ENCODE measurements at places on chromosomes 7 and 10. TPM values are rescaled to one million over a fixed set of nuclear protein-coding genes. Genes with fewer than 3 reads are reported as not detected.

- H3K27ac ChIP-seq: no peak overlapping the region
- DNase-seq: no peak
- no peak overlapping the region for H3K4me3 ChIP-seq
- H3K36me3 ChIP-seq: no peaks in the 10 kb centered on the region
These were observed 1073.0 kb downstream of the XPNPEP1 start for GRCh38 chr10:108850138-108850854.

DNA sequence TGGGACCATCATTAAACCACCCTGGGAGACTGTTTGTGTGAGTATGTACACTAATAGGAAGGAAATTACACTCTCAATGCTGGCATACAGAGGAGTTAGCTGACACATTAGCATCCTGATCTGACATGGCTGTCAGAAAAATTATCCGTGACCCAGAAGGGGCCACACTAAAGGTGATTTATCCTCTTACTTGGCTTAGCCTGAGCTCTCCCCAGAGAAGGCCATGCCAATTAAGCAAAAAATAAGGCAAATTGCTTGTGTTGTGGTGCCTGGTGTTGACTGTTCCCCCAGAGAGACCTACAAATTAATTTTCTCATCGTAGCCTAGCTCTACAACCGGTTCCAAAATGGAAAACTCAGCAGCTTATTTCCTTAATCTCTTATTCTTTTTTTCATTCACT is 992.3 kb downstream of the KCNMA1 start:
- H3K4me1 ChIP-seq: no peaks in the 10 kb centered on the region
- no peak overlapping the region for H3K27ac ChIP-seq
- no peaks in the 10 kb centered on the region for H3K27me3 ChIP-seq
- no peaks in the 10 kb centered on the region for H3K36me3 ChIP-seq
- DNase-seq: no peak

GRCh38 chr10:49354593-49354992 is 41.3 kb downstream of the DRGX start:
- H3K4me1 ChIP-seq: no peaks in the 10 kb centered on the region
- DNase-seq: no peak
- H3K27me3 ChIP-seq: no peaks in the 10 kb centered on the region
- H3K36me3 ChIP-seq: no peaks in the 10 kb centered on the region

DNA sequence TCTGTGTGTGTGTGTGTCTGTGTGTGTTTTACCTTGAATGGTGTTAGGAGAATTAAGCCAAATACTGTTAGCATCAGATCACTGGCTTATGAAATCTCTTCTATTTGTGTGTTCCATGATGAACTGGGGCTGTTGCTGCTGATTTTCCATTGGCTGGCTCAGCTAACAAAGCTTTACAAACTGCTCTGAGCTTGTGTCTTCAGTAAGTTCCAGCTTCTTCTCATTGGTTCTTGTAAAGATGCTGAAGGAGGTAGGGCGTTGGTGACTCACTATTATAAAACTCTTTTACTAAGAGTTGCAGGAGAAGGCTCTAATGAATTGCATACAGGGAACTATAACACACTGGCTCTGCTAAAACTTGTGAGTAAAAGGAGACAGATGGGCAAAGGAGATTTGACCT is 136.4 kb upstream of the PRKCQ start:
- DNase-seq: no peak
- peaks cover 19% of the 10 kb centered on the region for H3K27me3 ChIP-seq
- no peaks in the 10 kb centered on the region for H3K36me3 ChIP-seq
- no peak overlapping the region for H3K27ac ChIP-seq

AMZ1 gene
- 1.8 TPM for total RNA-seq

DNA sequence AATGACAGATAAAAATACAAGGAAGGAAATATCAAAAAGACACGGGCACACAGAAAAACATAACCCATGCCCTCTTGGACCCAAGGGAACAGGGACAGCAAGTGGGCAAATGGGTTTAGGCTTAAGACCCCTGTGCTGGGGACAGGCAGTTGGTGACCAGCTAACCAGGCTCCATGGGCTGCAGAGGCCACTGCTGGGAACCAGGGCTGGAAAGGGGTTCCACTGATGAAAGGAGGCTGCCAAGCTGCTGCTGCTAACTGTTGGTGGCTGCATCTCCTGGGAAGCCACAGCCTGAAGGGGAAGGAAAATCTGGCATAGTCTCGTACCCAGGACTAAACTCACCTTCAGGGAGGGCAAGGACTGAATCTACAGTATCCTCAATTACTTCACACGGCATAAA is 579.2 kb upstream of the MGMT start:
- no peak for DNase-seq
- H3K27me3 ChIP-seq: no peaks in the 10 kb centered on the region
- H3K36me3 ChIP-seq: no peaks in the 10 kb centered on the region
- H3K4me1 ChIP-seq: no peaks in the 10 kb centered on the region
- H3K27ac ChIP-seq: no peak overlapping the region

GRCh38 chr7:70571961-70572360 is 560.0 kb upstream of the GALNT17 start:
- H3K4me1 ChIP-seq: no peaks in the 10 kb centered on the region
- H3K27ac ChIP-seq: no peak overlapping the region
- H3K4me3 ChIP-seq: no peak overlapping the region
- H3K36me3 ChIP-seq: no peaks in the 10 kb centered on the region
- no peaks in the 10 kb centered on the region for H3K27me3 ChIP-seq
- DNase-seq: no peak

- H3K27me3 ChIP-seq: no peaks in the 10 kb centered on the region
- H3K4me1 ChIP-seq: no peaks in the 10 kb centered on the region
- H3K36me3 ChIP-seq: no peaks in the 10 kb centered on the region
- no peak overlapping the region for H3K27ac ChIP-seq
- H3K4me3 ChIP-seq: no peak overlapping the region
These were observed 205.4 kb downstream of the FANK1 start for GRCh38 chr10:126101736-126102135.

Measured in CD4-positive, CD25-positive, alpha-beta regulatory T cell (primary cell).